Neural crest cell (in vitro differentiated cells): ENCODE measurements at places on chromosomes 4 and X.
A peak's percentile ranks its signal among the peaks of the same experiment; 100 is the strongest.

DNA sequence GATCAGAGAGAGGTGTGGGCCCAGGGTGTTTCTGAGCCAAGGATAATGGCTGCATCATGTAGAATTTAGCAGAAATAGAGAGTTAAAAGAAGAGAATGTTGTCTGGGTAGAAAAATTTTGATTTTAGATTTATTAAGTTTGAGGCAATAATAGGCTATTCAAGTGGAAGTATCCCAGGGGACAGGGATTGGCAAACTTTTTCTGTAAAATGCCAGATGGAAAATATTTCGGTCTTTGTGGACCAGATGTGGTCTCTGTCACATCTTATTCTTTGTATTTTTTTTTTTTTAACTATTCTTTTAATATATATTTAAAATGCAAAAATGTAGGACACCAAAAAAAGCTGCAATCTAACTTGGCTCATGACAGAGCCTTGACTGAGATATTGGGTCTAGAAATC is 33.1 kb downstream of the IL15 start:
- DNase-seq, result no peak

GRCh38 chr4:141375855-141376254 is 155.2 kb downstream of the ZNF330 start:
- DNase-seq, result no peak

DNA sequence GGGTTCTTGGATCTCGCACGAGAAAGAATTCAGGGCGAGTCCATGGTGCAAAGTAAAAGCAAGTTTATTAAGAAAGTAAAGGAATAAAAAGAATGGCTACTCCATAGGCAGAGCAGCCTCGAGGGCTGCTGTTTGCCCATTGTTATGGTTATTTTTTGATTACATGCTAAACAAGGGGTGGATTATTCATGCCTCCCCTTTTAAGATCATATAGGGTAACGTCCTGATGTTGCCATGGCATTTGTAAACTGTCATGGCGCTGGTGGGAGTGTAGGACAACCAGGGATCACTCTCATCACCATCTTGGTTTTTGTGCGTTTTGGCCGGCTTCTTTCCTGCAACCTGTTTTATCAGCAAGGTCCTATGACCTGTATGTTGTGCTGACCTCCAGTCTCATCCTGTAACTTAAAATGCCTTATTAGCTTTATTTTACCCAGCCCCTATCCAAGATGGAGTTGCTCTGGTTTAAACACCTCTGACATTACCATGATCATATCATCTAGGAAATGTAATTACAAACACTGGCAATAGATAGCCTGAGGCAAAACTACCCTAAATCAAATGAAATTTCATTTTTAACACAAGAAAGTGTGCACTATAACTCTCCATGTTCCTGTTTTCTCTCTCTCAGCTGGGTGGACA is 94.3 kb upstream of the ATXN3L start:
- no peak for DNase-seq

- DNase-seq, result no peak
These were observed 291.9 kb downstream of the FAM47A start for GRCh38 chrX:33840176-33840575.

- DNase-seq, result no peak
These were observed 1269.5 kb downstream of the RAPGEF2 start for GRCh38 chr4:160372390-160372789.

GRCh38 chr4:100428051-100428450 is 89.8 kb downstream of the EMCN start:
- DNase-seq, result no peak

GRCh38 chr4:28686618-28687017 is 1826.0 kb downstream of the STIM2 start:
- DNase-seq, result peak; percentile 18

DNA sequence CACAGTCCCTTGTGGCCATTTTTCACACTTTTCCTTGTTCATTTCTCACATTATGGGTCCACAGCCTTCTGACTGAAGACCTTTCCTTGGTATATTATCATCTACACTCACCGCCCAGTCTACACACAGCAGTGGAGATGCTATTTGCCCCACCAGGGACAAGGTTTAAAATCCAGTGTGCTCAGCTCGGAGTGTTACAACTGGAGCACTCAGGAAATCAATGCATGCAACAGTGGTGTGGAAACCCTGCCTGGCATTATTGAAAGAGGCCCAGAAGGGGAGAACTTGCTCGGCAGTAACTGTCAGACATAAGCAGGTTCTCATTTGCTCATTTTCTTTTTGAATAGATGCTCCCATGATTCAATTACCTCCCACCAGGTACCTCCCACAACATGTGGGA is 340.9 kb downstream of the DHRSX start:
- no peak for DNase-seq

DNA sequence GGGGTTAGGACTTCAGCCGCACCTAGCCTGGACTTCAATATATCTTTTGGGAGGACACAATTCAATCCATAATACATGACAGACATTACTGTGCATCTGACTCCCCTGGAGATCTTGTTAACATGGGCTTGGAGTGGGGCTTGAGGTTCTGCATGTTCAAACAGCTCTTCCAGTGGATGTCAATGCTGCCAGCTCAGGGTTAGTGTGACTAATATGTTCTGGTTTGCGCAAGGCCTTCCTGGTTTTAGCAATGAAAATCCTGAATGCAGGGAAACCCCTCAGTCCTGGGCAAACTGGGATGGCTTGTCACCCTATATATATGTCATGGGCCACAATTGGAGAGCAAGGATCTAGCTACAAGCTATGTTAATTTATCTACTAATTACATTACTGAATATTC is 2.7 kb upstream of the TSPAN7 start:
- DNase-seq, result no peak

DNA sequence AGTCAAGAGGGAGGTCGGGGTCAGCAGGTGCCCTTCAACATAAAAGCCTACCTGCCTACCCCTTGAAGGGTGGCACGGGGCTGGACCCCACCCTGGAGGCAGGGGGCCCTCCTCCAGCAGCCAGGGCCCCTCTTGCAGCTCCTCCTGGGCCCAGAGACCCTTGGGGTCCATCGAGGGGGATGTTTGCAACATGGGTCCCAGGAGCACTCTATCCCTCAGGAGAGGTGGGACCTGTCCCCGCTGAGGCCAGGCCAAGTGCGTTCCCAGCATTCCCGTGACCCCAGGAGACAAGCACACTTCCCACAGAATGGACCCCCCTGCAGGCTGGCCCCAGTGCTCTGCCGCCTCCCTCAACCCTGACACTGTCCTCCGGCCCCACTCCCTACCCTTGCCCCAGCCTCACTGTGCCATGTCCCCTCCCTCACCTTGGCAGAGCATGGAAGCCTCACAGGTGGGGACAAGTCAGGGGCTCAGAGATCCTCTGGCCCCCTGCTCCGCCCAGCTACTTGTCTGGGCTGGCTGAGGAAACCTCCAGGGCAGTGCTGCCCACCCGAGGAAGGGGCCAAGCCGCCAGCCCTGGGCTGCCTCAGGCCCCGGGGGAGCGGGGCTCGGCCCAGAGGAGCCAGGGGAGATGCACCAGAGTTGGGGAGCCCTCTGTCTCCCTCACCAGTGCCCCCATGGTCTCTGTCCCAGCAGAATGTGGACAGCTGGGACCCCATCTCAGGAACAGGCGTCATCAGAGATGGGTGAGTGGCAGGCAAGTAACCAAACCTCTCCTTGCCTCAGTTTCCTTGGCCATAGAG is 2.2 kb downstream of the MXD4 start:
- DNase-seq, result no peak

DNA sequence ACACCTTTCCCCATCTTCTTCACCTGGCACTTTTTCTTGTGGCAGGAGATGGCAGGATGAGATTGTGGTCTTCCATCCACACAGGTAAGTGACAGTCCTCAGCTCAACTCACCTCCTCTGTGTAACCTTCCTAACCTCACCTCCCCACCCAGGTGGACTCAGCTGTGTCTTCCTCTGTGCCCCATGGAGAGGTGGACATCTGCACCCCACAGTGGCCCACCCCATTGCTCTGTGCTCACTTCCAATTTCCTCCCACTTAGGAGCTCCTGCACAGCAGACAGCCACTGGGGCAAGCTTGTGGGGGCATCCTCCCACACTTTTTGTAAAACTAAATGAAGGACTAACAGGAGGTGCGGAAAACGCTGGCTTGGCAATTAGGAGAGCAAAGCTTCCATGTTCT is 61.6 kb downstream of the MSX1 start:
- DNase-seq, result no peak

DNA sequence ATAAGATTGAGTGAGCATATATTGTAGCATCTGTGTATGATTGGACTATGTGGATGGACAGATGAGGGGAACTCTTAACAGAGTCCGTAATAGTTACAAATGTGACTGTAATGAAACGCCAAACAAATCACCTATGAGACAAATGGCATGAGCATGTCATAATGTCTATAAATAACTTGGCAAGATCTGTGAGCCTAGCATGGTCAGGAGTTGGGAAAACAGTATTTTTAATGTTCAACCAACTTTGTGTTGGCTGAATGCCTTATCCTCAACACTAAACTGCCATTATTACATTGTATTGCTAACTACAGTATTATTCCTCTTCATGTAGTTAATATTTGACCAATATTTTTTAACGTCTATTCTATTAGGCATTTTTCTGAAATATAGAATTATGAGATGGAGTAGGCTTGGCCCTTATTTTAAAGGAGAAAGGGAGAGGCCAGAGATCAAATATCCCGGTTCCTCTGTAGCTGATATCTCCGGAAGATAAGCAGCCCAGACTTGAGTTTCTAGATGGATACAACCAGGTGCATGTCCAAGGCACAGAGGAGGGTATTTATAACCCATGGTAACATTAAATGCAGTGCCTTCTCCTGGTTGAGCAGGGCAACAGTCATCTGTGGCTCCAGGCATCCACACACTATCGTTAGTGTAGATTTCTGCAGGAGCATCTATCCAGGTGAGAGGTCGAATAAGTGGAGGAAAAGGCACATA is 32.7 kb downstream of the PF4 start:
- DNase-seq, result no peak

DNA sequence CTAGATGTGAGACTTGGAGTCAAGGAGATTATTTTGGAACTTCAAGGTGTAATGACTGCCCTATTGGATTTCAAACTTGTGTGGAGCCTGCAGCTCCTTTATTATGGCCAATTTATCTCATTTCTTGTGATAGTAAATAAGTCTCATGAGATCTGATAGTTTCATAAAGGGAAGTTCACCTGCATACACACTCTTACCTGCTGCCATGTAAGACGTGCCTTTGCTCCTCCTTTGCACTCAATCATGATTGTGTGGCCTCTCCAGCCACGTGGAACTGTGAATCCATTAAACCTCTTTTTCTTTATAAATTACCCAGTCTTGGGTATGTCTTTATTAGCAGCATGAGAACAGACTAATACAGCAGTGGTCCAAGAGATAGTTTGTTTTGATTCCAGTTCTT is 19.1 kb downstream of the PF4 start:
- DNase-seq, result no peak

- DNase-seq, result no peak
These were observed 2.6 kb downstream of the PNCK start for GRCh38 chrX:153670748-153671588.

DNA sequence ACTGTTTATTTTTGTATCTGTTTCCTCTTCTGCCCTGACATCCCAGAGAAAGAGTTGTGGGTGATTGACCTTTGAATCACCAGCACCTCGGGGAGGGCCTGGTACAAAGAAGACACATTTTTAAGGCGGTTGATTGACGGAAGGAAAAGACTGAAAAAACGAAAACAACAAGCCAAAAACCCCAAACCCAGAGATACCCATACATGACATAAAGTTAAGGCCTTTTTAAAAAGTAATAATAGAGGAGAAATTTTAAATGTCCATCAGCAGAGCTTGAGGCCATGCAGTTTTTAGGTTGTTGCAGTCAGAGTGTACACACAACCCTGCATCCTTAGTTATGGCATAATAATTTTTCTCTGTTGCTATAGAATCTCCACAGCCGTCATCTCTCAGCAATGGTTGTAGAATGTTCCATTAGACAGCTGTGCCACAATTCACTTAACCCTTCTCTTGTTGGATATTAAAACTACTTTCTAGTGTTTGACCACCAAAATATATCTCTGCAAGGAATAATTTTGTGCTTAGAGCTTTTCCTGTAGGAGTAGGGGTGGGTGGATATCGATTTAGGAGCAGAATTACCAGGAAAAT is 110.2 kb downstream of the GNL3L start:
- DNase-seq, result no peak

DNA sequence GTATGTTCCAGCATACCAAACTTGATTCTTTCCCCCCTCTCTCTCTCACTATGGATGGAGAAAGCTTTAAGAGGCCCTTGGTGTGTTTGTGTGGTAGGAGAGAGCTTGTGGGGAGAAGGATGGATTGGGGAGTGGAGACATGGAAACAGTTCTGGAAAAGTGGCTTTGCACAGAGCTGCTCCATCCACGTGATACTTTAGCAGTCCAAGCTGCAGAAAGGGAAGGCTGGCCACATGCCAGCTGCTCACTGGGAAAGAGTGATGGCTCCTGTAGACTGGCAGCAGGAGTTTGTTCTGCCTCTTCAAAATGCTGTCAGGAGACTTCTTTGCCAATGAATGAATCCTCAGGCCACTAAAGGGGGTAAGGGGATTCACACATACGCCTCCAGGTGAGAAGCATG is 21.7 kb upstream of the SEC24B start:
- no peak for DNase-seq
